ENCODE measurements at places on chromosomes 5 and 9. TPM values are rescaled to one million over a fixed set of nuclear protein-coding genes. Genes with fewer than 3 reads are reported as not detected.

- no peak overlapping the region for H3K4me3 ChIP-seq
- peaks cover 11% of the 10 kb centered on the region for H3K4me1 ChIP-seq
- DNase-seq = no peak
- H3K27ac ChIP-seq = peak overlapping the region; percentile 58
- no peaks in the 10 kb centered on the region for H3K36me3 ChIP-seq
These were observed 8.9 kb upstream of the IL17B start for GRCh38 chr5:149387982-149388381.

- no peak overlapping the region for H3K4me3 ChIP-seq
- no peak for DNase-seq
- no peaks in the 10 kb centered on the region for H3K36me3 ChIP-seq
- H3K27ac ChIP-seq = no peak overlapping the region
- no peaks in the 10 kb centered on the region for H3K4me1 ChIP-seq
These were observed 250.7 kb downstream of the KCTD16 start for GRCh38 chr5:144421411-144421810.

The ELOVL7 gene
- 8.8 TPM for total RNA-seq

DNA sequence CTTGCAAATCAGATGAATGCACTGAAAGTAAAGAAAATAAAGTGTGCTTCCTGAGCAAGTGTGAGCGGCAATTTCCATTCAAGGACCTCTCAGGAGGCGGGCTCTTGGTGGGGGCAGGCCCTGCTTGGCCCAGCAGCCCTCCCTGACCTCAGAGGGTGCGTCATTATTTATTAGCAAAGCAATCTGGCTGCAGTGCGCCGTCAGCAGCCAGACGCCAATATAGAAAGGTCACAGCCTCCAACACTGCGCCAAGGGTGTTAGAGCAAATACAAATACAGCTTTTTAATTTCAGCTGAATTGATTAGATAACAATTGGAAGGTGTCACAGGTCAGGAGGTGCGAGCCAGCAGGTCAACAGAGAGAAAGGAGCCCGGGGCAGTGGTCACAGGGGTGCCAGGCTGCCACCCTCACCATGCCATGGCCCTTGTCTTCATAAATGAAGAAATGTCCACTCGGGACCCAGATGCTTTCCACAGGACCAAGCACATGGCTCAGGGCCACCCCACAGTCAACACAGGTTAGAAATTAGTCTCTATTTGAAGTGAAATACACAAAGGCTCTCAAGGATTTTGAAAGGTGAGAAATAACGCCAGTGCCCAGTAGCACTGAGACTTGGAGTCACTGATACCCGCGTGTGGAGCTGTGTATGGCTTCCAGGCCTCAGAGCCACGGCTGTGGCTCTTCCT, 309.8 kb downstream of the IRX2 start:
- H3K27ac ChIP-seq = no peak overlapping the region
- no peaks in the 10 kb centered on the region for H3K36me3 ChIP-seq
- no peaks in the 10 kb centered on the region for H3K4me1 ChIP-seq
- H3K27me3 ChIP-seq = no peaks in the 10 kb centered on the region

DNA sequence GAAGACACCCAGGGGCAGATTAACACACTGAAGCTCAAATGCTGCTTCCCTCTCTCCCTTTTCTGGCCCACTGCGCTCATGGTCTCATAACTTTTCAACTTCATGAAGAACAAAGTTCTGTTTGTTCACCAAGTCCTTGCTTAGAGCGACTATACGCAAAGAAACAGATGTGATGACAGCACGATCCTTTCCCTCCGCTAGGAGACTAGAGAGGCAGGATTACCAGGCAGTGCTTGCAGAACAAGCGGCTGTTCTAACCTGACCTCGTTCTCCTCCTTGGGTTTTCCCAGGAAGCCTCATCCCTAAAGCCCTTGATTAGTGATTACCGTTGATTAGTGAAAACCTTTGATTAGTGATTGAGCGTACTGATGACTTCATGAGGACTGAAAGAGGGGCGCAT, 649.9 kb downstream of the IRX1 start:
- no peak overlapping the region for H3K4me3 ChIP-seq
- no peaks in the 10 kb centered on the region for H3K27me3 ChIP-seq
- H3K36me3 ChIP-seq = no peaks in the 10 kb centered on the region
- H3K27ac ChIP-seq = no peak overlapping the region
- DNase-seq = no peak
- no peaks in the 10 kb centered on the region for H3K4me1 ChIP-seq

DNA sequence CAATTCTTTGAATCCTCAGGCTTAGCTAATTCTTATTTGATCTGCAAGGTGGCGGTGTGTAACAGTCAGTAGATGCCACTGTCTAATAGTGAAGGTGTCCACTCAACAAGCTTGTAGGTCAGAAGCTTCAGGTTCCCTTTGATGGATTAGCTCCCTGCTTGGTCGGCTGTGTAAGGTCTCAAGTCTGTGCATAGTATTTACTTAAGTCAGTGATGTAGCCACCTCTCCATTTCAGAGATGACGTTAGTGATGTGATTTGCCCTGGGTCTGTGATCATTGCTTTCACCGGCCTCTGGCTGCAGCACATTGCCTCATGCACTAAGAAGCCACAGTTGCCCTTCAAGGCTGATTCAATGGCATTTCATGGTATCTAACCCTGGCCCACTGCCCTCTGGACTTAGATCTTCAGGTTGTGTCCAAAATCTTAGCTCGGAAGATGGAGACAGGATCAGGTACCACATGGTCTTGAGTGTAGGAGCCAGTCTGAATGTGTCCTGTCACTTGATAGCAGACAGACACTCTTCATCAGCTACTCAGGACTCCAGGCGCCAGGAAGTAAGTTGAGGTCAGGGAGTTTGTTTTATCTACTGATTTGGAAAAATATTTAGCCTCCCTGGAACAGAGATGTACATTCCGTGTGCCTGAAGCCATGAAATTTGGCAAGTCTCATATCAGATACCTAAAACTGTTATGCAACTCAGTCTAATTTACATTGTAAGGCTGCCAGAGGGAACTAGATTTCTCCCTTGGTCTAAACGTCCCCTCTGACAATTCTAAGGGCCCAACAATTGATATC, 42.9 kb downstream of the SUB1 start:
- no peaks in the 10 kb centered on the region for H3K36me3 ChIP-seq
- H3K4me1 ChIP-seq = no peaks in the 10 kb centered on the region
- no peaks in the 10 kb centered on the region for H3K27me3 ChIP-seq
- no peak overlapping the region for H3K27ac ChIP-seq
- H3K4me3 ChIP-seq = no peak overlapping the region

- peak overlapping the region; percentile 50 for H3K27ac ChIP-seq
- H3K27me3 ChIP-seq = no peaks in the 10 kb centered on the region
- peaks cover 43% of the 10 kb centered on the region for H3K4me1 ChIP-seq
- H3K4me3 ChIP-seq = no peak overlapping the region
- no peak for DNase-seq
These were observed 3.6 kb downstream of the TRIO start for GRCh38 chr5:14146725-14147124.

All from esophagus squamous epithelium (tissue), 5 donors.